ENCODE measurements at places on chromosomes 4 and X.

GRCh38 chr4:115871596-115871995 is 758.2 kb upstream of the NDST4 start:
- DNase-seq: no peak

DNA sequence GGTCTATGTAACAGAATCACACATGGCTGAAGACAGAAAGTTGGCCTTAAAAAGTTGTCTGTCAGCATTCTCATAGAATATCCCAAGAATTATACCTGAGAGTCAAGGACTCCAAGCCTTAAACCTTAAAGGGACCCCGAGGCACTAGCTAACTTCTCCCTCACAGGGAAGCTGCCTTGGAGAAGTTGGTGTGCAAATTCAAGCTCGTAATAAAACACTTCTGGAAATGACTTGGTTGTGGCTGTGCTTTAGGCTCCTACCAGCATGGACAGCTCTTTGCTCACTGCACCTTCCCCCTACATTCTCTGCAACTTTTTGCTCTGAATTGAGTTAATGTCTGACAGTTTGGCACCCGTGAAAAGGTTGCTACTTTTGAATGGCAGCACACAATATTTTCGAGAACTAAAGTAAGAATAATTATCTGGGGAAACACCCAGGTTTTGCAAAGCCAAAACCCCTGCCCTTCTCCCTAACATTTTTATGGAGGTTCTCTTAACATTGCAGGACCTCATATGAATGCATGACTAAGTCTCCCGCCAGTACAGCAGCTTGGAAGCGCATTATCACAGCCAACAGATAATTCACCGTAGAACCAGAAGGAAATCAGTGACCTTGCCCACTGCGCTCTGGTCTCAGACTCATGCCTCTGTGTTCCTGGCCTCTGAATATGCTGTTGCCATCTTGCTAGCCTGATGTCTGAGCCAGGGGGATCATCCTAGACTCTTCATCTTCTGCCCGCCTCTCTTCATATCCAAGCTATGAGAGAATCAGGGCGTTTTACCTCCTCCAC is 91.0 kb downstream of the MGST2 start:
- no peak for DNase-seq

DNA sequence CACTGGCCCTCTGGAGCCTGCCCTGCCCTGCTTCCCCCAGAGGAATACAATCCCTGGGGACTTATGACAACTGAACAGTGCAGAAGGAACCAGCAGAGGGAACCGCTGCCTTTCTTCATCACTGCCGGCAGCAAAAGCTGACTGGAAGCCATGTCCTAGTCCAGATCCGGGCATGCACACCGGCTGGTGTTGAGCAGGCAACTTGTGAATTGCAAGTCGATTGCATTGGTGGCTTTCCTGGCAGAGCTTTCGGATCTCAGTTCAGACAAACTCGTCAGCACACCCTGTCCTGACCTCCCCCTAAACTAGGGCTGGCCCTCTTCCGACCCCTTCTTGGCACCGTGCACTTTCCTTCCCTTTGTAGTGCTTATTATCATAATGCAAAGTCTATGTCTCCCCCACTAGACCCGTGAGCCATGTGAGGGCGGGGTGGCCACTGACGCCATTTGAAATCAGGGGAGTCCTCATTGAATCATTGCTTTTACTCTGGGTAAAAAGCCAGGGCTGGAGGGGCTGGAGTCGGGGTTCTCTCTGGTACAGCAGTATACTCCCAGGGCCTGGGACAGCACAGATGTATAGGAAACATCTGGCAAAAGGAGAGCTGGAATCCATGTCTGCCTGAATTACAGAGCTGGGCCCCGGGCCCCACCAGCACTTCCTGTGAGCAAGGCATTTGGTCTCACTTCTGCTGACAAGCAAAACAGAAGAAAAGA is 1.8 kb downstream of the ARHGAP4 start:
- no peak for DNase-seq

- no peak for DNase-seq
Measured at GRCh38 chrX:130831347-130831722, 71.7 kb downstream of the ENOX2 start.

- DNase-seq: no peak
Measured at GRCh38 chrX:14027036-14027435, 2.7 kb downstream of the GEMIN8 start.

- DNase-seq: no peak
Measured at GRCh38 chr4:157314906-157315305, 94.4 kb downstream of the GRIA2 start.

DNA sequence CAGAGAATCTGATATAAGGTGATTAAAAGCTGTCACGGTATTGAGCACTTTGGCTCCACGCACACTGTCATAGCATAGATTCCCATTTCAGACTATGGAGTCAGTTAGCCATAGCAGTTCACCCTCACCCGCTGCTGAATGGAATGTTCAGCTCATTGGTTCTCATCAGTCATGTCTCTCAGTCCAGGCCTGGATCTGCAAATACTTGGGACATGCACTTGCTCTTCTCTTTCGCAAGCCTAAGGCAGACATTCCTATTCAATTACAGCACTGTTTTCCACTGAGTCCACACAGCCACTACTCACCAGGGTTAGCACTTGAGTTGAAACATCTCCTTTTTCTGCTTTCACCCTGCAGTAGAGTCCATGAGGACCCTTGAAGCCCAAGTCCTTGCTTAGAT is 30.6 kb upstream of the SCML1 start:
- no peak for DNase-seq

DNA sequence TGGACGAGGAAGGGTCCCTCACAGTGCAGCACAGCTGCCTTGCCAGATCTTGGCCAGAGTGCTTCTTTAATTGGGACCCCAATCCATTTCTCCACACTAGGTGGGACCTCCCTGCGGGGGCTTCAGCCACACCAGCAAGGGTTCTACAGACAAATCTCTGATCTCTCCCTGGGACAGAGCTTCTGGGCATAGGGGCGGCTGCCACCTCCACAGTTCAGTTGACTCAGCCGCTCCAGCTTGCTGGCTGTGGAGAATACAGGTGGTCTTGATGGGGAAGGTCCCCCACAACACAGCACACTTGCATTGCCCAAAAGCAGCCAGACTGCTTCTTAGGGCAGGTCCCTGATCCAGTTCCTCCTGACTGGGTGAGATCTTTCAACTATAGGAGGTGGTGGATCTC is 199.6 kb downstream of the EDA start:
- no peak for DNase-seq

GRCh38 chr4:189302719-189303118 is 638.0 kb upstream of the FRG1 start:
- DNase-seq: no peak

- no peak for DNase-seq
Measured at GRCh38 chrX:30714138-30714537, 60.9 kb downstream of the GK start.

GRCh38 chr4:85452058-85452731 is 22.8 kb upstream of the ARHGAP24 start:
- no peak for DNase-seq

GRCh38 chr4:166941629-166942028 is 292.7 kb downstream of the SPOCK3 start:
- DNase-seq: no peak

DNA sequence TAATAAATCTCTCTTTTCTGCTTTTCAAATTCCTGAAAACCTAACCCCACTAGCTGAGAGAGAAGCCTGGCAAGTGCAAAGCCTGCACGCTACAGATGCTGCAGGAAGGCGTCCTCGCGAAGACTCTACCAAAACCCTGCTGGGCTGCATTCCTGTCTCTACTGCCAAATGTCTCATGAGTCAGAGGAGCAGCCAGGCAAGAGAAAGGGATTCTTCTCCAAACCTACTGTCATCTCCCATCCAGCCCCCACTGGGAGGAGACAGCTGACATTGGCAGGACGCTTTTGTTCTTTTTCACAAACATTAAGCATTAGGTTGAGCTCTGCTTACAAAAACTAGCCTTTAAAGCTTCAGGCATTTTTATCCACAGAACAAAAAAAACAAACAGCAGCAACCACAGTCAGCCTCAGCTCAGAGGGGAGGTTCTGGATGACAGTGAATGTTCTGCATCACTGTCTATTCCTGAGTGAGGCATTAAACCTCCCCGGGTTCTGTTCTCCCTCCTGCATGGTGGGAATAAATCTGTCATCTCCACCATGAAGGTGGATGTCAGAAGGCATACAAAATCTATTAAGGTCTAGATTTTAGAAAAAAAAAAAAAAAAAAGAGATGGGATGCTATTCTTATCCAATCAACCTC is 18.0 kb downstream of the CRMP1 start:
- DNase-seq: no peak

DNA sequence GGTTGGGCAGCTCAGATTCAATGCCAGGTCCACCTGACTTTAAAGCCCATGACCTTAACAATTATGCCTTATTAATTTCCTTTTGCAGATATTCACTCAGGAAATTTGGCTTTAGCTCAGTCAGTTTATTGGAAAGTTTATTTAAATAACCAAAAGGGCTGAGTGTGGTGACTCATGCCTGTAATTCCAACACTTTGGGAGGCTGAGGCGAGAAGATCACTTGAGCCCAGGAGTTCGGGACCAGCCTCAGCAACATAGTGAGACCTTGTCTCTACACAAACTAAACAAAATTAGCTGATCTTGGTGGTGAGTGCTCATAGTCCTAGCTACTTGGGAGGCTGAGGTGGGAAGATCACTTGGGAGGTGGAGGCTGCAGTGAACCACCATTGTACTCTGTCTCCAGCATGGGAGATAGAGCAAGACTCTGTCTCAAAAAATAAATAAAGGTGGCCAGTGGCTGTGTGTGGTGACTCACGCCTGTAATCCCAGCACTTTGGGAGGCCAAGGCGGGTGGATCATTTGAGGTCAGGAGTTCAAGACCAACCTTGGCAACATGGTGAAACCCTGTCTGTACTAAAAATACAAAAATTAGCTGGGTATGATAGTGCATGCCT is 43.3 kb downstream of the RHOH start:
- DNase-seq: no peak

- DNase-seq: no peak
Measured at GRCh38 chr4:161952382-161952781, 211.4 kb downstream of the FSTL5 start.

DNA sequence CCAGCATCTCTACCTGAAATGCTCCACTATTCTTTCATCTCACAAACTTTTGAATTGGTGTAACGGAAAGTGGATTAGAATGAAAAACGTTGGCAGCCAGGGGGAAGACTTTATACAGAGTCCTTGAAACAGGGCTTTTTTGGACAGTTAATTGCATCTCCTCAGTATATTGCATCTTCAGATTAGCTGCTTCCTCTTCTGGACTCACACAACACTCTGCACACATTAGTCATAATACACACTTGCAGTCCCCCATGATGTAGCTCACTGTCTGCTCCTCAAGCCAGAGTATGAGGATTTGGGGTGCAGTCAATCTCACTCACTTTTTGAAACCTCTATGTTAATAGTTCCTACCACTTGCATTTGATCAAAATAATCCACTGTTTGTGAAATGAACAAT is 101.0 kb downstream of the ADGRA3 start:
- DNase-seq: no peak

- DNase-seq: no peak
Measured at GRCh38 chrX:40359593-40359992, 221.2 kb upstream of the ATP6AP2 start.

DNA sequence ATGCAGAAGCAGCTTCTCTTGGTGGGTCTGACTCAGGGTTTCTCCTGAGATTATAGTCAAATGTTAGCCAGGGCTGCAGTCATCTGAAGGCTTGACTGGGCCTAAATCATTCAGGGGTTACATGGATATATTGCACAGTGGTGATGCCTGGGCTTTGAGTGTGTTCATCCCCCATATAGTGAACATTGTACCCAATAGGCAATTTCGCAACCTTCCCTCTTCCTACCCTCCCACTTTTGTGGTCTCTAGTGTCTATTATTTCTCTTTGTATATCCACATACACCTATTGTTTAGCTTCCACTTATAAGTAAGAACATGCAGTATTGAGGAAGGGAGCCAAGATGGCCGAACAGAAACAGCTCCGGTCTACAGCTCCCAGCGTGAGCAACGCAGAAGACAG is 90.3 kb upstream of the CAMK2D start:
- no peak for DNase-seq

DNA sequence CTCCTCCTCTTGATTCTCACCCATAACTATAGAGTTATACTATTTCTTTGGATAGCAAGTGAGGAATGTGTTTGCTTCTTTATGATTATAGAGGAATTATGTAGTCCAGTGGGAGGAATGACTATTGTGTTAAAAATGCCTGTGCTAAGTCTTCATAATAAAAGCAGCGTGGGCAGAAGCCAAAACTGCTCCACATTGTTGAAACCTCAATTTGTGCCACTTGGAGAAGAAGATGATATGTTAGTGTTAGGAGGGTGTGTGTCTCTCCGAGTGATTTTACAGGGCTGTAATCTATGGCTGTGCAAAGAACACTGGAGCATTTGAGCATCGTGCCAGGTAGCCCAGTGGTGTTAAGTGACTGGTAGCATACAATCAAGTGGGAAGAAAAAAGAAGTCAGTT is 74.3 kb downstream of the FRAS1 start:
- no peak for DNase-seq

DNA sequence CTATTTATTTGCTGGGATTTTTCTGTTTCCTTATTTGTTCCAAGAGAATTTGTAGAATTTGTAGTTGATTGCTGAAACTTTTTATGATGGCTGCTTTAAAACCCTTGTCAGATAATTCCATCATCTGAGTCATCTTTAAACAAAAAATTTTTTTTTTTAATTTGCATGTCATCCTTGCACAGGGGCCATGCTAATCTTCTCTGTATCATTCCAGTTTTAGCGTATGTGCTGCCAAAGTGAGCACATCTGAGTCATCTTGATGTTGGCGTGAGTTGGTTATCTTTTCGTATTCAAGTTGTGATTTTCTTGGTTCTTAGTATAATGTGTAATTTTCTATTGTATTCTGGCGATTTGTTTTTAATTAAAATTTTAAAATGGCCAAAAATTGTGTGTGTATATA is 18.7 kb upstream of the ZNF157 start:
- no peak for DNase-seq

DNA sequence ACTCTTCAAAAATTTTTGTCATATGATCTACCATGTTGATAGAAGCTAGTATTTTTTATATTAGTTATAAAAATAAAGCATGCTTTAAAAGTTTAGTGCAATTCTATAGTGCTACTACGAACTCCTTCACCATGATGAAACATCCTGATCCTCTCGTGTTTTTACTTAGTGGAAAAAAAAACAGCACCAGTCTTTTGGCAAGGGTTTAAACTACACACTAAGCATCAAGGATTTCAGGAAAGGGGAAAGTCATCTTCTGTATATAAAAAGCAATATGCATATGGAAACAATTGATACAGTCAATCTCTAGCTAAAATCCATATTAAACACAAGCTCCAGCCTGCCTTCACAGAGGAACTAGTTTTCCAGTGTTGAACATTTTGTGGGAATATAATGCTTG is 18.7 kb downstream of the CHM start:
- no peak for DNase-seq

- no peak for DNase-seq
Measured at GRCh38 chrX:8848441-8848840, 47.3 kb upstream of the FAM9A start.
